DMS53 (cell line): ENCODE measurements at places on chromosomes 7 and 10.
A peak's percentile ranks its signal among the peaks of the same experiment; 100 is the strongest.

DNA sequence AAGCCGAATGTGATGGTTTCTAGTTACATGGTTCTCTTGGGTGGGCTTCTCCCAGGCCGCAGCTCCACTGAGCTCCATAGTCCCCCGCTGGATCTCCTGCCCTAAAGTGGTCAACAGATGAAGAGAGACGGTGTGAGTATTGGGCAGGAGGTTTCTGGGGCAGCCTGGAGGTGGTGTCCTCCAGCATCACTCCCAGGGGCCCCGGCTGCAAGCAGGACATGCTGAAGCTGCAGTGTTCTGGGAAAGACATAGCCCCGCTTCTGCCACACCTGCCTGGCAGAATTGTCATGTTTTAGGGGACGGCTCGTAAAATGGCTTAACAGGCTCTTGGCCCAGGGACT is 40.4 kb downstream of the CALML3 start:
- DNase-seq, result no peak

DNA sequence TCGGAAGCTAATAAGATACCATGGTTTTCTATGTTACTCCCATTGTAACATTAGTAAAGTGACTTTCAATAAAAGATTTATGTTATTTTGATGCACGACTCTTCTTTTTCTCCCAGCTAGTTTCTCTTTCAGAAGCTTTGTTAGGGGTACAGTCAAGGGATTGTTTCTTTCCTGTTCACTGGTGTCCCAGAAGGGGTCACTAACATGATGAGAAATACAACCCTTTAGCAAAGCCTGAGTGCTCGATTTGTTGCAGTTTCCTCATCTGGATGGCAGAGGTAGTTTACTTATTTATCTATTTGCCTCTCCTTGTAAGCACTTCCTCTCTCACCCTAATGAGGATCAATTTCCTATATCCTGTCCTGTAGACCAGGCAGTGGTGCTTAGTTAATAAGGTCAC is 17.0 kb downstream of the SRI start:
- no peak for DNase-seq

- no peak for DNase-seq
Observed at GRCh38 chr10:124614003-124614659, 130.0 kb downstream of the FAM53B start.

DNA sequence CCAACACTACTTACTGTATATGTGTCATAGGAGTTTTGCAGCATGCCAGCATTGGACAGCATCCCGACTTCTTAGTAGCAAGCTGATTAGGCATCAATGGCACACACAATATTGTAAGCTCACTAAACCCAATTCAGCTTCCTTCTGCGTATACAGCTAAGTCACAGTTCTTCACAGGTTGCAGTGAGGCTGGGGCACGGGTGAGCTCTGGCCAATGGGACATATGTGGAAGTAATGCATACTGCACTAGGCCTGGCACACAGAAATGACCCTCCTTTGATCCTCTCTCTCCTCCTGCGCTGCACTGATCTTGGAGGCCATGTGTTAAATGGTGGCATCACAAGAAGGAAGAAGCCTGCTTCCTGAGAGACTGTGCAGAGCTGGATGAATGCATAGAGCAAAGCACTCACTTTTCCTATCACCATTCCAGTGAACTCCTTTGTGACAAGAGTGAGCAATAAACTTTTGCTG is 11.9 kb downstream of the RAB11FIP2 start:
- DNase-seq, result no peak

- DNase-seq, result no peak
Observed at GRCh38 chr7:39285256-39285655, 280.9 kb upstream of the YAE1 start.

DNA sequence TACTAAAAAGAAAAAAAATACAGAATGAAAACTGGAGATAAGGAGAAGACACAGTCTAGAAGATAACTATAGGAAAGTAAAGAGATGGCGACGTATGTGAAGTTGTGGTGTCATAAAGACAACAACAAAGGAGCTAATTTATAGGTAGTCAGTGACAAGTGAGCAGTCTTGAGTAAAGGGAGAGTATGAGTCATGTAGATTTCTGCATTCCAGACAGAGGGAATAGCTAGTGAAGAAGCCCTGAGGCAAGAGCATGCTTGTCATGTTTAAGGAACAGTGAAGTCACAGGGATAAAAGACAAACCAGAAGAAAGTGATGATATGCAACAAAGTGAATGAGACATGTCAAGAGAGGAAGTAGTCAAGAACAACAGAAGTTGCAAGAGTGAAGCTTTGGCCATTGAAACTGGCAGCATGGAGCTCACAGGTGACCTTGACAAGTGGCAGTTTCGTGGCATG is 2.3 kb upstream of the MIOS start:
- peak; percentile 28 for DNase-seq

DNA sequence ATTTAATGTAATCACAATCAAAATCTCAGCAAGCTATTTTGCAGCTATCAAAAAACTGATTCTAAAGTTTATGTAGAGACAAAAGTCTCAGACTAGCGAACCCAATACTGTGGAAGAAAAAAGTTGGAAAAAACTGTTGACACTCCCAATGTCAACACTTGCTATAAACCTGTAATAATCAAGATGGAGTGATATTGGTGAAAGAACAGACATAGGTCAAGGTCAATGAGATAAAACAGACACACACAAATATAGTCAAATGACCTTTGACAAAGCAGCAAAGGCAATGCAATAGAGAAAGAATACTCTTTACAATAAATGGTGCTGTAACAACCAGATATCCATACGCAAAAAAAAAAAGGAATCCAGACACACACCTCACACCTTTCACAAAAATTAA is 84.5 kb downstream of the ATE1 start:
- no peak for DNase-seq

- no peak for DNase-seq
Observed at GRCh38 chr10:95663496-95663895, 7.0 kb upstream of the ALDH18A1 start.

GRCh38 chr10:89438525-89438924 is 24.2 kb downstream of the IFIT5 start:
- DNase-seq, result peak; percentile 61

- no peak for DNase-seq
Observed at GRCh38 chr10:71277914-71278665, 41.0 kb upstream of the SLC29A3 start.

- peak; percentile 41 for DNase-seq
Observed at GRCh38 chr10:46273506-46274477, 13.0 kb upstream of the ANTXRL start.

DNA sequence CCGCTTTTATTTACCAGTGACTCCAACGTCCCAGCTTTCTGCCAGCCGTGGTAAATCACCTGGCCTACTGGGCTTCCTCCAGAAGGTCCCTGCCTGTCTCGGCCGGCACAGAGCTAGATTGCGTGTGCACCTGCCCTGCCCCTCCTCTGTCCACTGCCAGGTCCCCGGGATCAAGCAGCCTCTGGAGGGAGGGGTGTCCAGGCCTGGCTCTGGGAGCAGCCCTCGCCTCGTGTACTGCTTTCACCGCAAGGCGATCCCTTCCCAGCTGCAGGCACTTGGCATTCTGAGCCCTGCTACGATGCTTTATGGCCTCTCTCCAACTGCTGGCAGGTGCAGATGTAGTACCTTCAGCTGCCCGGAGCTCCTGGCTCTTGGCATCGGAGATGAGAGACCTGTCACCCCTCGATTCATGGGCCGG is 7.4 kb downstream of the SLC29A3 start:
- peak; percentile 97 for DNase-seq
